ENCODE measurements at places on chromosomes 6 and 20.

- DNase-seq, result no peak
Observed at GRCh38 chr6:30942338-30943060, 1.7 kb downstream of the MUCL3 start.

- peak; percentile 20 for DNase-seq
Observed at GRCh38 chr6:107447663-107448216, 11.6 kb downstream of the PDSS2 start.

GRCh38 chr6:143139239-143139784, 78.6 kb downstream of the AIG1 start:
- DNase-seq, result no peak

DNA sequence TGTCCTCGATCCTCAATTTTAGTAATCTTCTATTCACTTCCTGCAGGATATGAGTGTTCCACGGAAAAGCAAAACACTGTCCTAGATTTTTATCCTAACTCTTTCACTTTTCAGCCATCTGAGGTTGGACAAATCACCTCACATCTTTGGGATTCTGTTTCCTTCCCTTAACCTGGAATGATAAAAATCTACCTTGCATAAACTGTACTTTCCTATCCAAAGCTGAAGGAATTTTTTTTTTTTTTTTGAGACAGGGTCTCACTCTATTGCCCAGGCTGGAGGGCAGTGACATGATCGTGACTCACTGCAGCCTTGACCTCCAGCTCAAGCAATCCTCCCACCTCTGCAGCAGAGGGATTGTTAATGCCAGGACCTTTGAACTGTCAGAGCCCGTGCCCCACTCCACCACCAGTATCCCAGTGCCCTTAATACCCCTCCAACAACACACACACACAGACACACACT, 20.5 kb downstream of the CAPN11 start:
- DNase-seq, result no peak

DNA sequence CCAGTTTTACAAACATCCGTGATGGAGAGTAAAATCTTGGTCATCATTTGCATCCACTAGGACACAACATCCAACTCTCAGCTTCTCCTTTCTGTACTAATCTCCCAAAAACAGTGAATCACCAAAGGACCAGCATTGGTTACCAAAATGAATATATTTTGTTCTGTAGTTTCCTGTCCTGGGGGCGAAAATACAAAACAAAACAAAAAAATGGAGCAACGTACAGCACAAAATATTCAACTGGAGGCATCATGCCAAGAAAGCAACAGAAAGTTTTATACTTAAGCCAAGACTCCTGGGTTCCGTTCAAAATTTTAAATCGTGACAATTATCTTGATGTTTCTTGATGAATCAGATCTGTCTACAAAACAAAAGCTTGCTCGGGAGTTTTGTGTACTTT, 126.6 kb upstream of the CCDC28A start:
- DNase-seq, result no peak

DNA sequence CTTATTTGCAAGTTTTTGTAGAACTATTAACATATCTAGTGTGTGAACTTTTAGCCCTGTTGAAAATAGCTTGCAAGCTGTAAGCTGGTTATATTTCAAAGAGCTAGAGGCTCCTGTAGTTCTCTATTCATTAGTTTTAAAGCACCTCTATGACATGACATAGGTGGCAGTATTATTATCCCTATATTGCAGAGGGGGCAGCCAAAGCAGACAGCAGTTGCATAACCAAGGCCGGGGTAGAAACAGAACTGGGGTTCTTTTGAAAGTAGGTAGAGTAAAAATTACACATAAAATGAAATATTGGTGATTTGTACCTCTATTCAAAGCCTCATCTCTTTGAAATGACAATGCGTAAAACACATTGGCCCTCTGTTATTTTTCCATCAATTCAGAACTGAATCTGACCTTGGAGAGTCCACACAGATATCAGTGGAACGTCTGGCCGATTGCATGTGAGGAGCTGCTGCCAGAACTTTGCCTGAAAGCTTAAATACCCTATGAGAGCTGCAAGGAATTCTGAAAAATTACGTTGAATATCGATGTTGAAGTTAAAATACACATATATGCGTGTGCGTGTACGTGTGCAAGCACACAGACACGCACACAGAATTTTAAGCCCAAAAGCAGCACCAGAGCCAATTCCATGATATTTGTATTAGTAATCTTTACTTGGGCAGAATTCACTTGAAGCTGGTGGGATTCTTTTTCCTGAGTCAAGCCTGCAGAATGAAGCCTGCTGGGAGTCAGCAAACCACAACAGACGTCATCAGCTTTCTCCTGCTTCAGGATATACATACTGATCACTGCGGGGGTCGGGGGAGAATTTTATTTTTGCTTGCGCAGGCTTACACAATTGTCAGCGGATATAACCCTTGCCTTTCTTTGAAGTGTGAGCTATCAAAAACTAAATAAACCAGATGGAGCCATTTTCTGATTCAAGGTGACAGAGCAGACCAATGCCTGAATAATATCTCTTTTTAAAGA, 163.2 kb downstream of the PDE7B start:
- DNase-seq, result no peak

DNA sequence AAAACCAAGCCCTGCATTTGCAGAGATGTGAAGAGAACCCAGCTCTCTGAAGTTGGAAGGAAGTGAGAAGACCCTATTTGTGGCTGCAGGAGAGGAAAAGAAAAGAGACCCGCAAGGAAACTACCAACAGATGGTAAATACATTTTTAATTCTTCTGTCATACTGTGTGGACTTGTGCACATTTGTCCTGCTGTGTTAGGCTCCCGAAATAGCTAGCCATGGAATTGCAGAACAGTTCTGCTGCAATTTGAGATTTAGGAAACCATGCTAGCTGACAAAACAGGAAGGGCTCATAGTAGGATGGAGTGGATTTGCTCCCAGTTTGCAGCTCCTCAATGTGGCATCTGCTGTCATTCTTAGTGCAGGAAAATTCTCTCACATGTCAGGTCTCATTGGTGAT, 12.1 kb upstream of the ATXN1 start:
- no peak for DNase-seq

DNA sequence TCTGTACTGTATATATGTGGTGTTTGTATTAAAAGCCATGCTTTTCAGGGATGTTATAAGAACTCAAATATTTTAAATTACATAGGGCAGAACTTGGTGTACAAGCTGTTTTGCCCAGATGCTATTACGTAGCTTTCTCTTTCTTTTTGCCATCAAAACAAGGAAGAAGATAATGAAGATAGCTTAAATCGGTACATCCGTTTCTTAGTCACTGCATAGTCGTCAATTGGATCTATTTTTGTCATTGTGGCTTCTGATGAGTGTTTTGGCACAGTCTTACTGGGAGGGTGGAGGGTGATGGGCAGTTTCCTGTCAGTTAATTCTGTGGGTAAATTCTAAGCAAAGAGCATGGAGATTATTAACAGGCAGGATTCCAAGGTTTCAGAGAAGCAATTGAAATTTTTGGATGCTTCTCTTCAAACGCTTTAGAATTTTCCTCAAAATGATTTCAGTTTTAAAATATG, 649.1 kb upstream of the GJE1 start:
- DNase-seq, result peak; percentile 87

- DNase-seq, result no peak
Observed at GRCh38 chr20:31836853-31837608, 8.4 kb downstream of the FOXS1 start.

GRCh38 chr6:5141046-5141445, 55.9 kb downstream of the PPP1R3G start:
- DNase-seq, result no peak

- DNase-seq, result no peak
Observed at GRCh38 chr6:150900049-150900448, 34.5 kb downstream of the MTHFD1L start.

- no peak for DNase-seq
Observed at GRCh38 chr6:164167873-164168405, 753.4 kb downstream of the QKI start.

DNA sequence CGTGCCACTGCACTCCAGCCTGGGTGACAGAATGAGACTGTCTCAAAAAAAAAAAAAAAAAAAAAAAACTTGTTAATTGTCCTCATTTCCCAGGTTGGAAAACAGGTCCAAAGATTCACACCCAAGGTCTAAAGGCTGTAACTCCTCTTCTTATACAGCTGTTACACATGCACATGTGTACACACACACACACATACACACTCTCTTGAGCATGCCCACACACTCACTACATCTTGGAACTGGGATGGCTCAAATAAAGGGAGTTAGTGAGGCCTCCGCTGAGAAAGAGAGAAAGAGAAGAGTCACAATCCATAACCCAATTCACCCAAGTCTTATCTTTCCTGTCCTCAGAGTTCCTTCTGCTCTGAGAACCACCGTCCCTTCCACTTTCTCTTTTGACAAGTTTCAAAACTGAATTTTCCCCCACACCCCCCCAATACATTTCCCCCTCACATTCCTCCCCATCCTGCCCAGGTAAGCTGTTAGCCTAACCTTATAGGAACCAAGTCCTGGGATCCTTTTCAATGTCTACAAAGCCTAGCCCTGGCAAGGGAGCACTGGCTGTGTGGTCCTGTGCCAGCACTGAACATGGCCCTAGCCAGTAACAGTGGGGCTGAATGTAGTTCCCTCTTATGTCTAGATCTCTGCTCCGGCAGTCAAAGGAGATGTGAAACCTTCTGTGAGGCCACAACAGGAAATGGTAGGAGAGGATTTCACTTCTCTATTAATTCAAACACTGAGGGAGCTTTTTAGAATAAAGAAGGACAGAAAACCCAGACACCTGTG, 3.2 kb upstream of the HLA-DMB start:
- peak; percentile 92 for DNase-seq

DNA sequence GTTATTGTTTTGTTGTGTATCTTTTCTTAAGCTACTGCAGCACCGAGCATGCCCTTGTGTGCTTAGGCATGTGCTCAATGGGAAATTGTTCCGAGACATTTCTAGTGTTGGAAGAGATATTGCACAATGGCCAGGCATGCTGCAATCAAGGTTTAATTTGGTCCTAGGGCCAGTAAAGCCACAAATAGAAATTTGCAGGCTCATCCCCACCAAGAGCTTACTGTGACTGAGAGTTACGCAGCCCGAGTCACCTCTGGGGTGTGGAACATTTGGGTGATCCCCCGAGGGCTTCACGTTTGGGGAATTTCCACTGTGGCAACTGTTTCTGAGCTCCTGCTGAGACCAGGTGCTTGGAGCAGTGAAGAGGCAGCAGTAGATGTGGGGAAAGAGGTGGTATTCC, 65.8 kb downstream of the ADTRP start:
- no peak for DNase-seq

DNA sequence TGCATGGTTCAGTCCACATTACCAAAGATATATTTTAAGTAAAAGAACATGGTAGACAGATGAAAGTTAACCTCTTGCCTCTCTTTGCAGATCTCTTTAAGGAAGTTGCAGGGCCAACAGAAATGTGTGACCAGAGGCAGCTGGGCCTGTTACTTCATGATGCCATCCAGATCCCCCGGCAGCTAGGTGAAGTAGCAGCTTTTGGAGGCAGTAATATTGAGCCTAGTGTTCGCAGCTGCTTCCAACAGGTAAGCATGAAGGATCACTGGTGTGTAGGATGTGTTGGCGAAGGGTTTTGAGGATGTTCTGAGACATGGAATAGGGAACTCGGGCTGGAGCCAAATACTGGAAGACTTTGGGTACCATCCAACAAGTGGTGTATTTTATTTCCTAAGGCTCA, 508.6 kb downstream of the UTRN start:
- no peak for DNase-seq

GRCh38 chr6:25038999-25039398, 103.2 kb upstream of the RIPOR2 start:
- DNase-seq, result peak; percentile 23

DNA sequence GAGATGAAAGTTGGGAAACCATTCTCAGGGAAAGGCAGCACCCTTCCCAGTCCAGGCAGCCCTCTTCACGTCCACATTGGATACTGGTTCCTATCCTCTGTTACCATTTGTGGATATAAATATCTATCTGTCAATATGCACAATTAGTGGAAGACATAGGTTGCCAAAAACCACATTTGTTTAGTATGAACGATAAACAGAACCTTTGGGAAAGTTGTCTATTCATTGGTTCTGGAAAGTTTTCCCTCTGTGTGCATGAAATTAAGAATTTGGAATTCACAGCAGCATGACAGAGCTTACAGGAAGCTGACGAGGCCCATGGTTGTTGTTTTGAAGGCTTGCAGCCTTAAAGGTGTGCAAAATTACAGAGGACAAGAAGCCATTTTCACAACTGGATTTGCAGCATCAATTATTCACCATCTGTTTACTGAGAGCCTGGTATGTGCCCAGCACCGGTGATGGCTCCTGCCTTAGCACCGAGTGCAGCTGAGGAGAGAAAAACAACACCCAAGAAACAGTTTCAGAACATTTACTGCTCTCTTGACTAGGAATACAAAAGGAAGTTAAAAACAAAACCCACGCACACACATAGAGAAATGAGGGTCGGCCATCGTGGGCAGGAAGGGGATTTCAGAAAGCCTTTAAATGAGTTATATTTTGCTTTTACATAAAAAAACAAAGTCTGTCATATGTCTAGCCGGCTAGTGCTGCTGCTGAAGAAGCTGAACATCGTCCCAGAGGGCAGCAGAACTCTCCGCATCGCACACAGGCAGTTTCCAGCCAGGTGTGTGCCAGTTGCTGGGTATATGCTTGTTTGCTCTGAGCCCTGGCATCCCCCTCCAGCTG, 319.6 kb downstream of the FARS2 start:
- peak; percentile 46 for DNase-seq

GRCh38 chr6:140812636-140813035, 1320.1 kb upstream of the GJE1 start:
- DNase-seq, result no peak

DNA sequence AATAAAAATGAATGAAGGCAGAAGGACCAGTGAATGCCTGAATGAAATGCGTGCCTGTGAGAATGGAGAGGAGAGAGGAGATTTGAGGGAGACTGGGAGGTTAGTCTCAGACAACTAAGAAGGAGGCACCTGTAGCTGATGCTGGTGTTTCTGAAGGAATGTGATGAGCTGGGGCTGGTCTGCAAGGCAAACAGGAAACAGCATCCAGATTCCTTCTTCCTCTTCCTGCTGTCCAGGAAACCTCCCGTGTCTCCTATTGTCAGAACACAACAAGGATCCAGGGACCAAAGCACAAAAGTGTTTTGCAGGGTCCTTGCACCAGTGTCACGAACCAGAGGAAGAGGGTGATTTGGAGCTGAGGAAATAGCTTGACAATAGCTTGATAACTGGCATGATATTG, 50.4 kb upstream of the TAB2 start:
- DNase-seq, result no peak

DNA sequence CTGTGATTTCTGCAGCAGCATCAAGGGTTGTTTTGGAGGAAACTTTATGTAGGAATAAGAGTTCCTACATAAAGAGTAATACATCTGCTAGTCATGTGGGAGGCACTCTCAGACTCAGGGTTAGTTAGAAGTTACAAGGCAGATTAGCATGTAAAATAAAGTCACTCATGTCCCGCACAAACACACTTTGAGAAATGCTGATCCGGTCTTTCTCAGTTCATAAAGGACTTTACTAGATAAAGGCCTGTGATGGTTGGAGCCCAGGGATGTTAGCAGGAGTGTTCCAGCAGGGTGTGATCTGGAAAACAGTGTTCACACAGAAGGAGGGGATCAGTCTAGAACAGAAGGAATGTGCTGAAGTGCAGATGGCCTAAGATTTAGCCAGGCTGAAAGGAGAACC, 33.1 kb upstream of the NOP56 start:
- DNase-seq, result no peak

- no peak for DNase-seq
Observed at GRCh38 chr6:40331545-40331944, 255.6 kb downstream of the LRFN2 start.

GRCh38 chr20:46022411-46023147, 6.4 kb upstream of the SLC12A5 start:
- DNase-seq, result peak; percentile 80

GRCh38 chr6:49730251-49730650, 13.9 kb downstream of the CRISP3 start:
- DNase-seq, result no peak

- no peak for DNase-seq
Observed at GRCh38 chr6:158002951-158003853, 21.5 kb downstream of the SYNJ2 start.
